ENCODE measurements at places on chromosomes 7 and 10.

DNA sequence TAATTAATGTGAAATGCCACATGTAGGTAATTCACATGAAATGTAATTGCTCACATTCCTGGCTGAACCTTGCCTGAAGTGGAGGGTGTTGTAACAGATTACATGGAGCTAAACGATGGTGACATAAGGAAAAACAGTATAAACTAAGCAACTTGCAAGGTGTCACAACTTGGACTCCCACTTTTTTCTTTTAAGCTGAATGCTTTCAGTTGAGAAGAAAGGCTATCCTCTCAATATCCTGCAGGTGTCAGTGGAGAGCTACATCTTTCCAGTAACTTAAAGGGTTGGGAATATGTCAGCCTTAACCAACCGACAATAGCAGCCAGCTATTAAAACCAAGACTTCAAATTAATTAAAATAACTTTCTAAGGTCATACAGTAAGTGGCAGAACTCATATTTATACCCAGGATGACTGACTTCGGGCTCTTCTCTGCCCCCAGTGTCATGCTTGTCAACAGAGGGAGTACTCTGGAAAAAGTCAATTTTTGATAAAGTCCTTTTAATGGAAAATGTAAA lies 33.7 kb downstream of the NRBF2 start:
- DNase-seq = no peak

GRCh38 chr7:107173691-107174406 lies 5.0 kb downstream of the HBP1 start:
- DNase-seq = no peak

GRCh38 chr10:12412666-12413368 lies 63.5 kb downstream of the CAMK1D start:
- DNase-seq = no peak

GRCh38 chr10:129773359-129773990 lies 190.6 kb downstream of the EBF3 start:
- DNase-seq = peak; percentile 58

- no peak for DNase-seq
Measured at GRCh38 chr10:75899816-75900390, 468.5 kb downstream of the LRMDA start.

All from coronary artery (tissue), 2 donors.